ENCODE measurements at places on chromosomes 2 and 18.

GRCh38 chr2:152627351-152627957 is 89.8 kb downstream of the PRPF40A start:
- DNase-seq = no peak

- no peak for DNase-seq
Observed at GRCh38 chr2:68921646-68922045, 31.0 kb downstream of the GKN2 start.

GRCh38 chr2:232521959-232522622 is 1.9 kb downstream of the PRSS56 start:
- peak; percentile 71 for DNase-seq

DNA sequence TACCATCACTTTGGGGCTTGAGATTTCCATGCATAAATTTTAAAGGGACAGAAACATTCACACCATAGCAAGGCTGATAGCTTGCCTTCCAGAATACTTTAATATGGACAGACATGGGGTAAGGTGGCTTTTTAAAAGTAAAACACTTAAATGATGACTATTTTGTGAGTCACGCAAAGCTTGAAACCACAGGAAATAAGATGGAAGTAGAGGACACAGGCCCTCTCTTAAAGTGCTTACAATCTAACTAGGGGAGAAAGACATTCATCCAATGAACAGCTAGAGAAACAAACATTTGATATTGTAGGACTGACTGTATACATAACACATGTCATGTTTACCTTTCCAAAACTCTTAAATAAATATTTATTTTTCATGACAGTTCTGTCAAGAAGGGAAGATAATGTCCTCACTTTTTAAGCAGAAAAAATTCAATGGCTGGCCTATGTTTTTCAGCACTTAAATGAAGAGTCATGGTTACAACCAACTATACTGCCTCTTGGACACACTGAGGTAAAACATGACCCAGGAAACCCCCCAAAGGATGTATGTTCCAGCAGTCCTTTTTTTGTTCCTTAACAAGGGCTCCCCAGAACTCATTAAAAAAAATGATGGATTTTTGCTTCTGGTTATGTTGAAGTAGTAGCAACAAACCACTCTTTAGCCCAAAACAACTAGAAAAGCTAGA is 120.0 kb upstream of the RBMS1 start:
- DNase-seq = no peak

GRCh38 chr2:238895891-238896600 is 48.2 kb downstream of the TWIST2 start:
- peak; percentile 32 for DNase-seq

- no peak for DNase-seq
Observed at GRCh38 chr2:94725543-94725942, 145.7 kb upstream of the TEKT4 start.

GRCh38 chr18:34729264-34729663 is 19.2 kb downstream of the DTNA start:
- peak; percentile 45 for DNase-seq

GRCh38 chr2:176147210-176147799 is 4.0 kb upstream of the HOXD4 start:
- no peak for DNase-seq

- no peak for DNase-seq
Observed at GRCh38 chr18:73756256-73757091, 391.2 kb downstream of the FBXO15 start.

GRCh38 chr18:78416853-78417252 is 562.8 kb upstream of the SALL3 start:
- no peak for DNase-seq

- DNase-seq = peak; percentile 77
Observed at GRCh38 chr2:9770308-9771100, 72.8 kb upstream of the TAF1B start.

DNA sequence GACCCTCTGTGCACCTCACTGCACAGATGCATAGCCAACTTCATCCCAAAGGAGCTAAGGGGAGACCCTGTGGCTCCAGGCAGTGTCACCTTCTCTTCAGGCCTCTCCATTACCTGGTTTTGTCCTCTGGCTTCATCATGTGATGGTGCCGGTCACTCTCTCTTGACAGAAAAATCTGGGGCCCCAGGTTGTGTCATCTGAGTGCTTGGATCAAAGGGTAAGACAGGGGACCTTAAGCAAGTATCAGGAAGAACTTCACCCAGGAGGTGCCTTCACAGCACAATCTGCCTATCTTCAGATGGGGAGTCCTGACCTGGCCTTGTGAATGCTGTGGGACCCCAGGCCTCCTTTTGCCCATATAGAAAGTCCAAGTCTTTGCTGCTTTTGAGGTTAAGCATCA is 104.4 kb downstream of the POLR1A start:
- DNase-seq = no peak

DNA sequence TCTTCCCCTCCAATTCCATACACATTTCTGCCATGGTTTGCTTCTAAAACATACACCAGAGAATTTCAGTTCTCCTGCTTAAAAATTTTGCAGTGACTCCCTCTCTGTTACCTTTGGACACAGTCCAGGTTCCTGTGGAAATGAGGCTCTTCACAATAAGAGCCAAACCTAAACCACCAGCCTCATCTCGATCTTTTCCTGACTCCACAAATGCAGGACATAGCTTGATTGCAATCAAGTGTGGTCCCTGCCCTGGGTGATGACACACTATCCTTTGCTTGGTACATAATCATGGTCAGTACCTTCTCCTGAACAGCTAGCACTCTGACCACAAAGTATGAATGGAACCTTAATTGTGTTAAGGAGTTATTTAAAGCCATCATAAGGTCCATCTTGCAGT is 134.9 kb upstream of the CHAC2 start:
- no peak for DNase-seq

- no peak for DNase-seq
Observed at GRCh38 chr2:8658064-8658862, 23.6 kb upstream of the ID2 start.

DNA sequence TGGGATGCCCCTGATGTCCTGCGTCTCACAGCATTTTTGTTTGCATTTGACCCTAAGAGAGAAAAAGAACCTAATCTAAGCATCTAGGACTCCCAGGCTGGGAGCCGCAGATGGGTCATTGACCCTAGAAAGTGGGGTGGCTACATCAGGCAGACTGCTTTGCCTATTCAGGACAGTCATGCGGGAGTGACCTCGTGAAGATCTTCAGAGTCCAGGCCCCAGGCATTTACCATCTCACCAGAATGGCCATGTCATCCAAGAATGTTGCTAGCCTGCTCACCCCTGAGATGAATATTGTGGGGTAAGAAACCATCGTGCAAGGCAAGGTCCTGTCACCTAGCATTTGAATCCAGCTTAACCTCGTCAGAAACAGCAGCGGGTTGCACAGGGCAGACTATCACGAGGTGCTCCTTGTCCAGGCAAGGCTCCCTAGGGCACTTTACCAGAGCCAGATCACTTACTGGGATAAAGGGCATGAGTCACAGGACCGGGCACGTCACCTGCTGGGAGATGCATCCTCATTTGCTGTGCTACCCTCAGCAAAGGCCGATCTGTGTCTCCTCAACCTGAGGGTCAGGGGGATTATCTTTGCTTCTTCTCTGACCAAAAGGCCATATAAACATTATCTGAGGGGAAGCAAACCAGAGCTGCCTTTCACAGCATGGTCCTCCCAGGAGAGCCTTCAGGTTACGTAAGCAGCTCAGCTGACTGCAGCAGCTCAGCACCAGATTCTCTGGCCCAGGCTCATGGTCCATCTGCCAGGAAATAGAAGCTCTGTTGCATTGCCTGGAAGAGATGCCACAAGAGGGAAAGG is 162.3 kb downstream of the ACKR3 start:
- no peak for DNase-seq

- peak; percentile 14 for DNase-seq
Observed at GRCh38 chr2:120768112-120769048, 32.7 kb downstream of the GLI2 start.

DNA sequence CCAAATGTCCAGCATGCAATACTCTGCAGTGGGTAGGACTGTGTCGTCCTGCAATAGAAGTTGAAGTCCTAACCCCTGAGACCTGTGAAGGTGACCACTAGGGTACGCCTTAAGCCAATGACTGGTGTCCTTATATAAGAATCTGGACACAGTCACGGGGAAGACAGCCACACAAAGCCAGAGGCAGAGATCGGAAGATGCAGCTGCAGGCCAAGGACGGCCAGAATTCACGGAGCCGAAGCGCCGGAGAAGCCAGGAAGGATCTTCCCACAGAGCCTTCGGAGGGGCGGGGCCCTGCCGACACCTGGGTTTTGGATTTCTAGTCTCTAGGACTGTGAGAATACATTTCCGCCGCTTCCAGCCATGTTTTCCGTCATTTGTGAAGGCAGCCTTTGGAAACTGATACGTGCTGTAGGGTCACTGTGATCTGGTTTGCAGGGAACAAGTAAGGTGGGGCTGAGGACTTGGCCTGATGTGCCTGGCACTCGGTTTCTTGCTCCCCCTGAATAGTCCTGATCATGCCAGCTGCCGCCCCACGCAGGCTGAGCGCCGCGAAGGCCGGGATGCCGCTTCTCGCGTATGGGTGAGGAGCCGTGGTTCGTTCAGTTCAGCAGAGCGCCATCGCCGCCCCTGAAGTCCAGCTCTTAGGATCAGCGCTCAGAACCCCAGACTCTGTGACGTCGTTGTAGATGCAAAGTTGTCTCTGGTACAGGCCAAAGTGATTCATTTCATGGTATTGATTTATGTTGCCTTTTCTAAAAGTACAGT is 38.7 kb downstream of the PTGR3 start:
- no peak for DNase-seq

GRCh38 chr2:232412986-232413385 is 6.3 kb downstream of the ALPG start:
- no peak for DNase-seq

DNA sequence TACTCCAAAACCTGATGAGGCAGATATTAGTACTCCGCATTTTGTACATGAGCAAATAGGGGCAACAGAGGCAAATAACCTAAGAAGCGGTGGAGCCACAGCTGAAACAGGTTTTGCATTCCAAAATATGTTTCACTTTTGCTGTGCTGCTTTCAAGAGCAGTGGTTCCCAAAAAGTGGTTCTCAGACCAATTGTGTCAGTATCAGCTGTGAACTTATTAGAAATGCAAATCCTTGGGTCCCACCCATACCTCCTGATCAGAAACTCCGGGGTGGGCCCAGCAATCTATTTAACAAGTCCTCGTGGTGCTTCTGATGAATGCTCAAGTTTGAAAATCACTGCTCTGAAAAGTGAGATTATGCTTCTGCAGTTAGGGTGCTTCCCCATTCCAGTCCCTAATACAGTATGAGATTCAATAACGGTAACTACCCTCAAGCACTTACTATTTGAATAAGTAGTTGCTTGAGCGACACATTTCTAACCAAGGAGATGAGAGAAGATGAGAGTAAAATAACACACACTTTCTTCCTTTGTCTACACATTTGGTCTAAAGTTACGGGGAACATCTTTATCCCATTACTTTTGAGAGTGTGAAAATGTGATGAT is 17.8 kb upstream of the TCF4 start:
- DNase-seq = no peak

DNA sequence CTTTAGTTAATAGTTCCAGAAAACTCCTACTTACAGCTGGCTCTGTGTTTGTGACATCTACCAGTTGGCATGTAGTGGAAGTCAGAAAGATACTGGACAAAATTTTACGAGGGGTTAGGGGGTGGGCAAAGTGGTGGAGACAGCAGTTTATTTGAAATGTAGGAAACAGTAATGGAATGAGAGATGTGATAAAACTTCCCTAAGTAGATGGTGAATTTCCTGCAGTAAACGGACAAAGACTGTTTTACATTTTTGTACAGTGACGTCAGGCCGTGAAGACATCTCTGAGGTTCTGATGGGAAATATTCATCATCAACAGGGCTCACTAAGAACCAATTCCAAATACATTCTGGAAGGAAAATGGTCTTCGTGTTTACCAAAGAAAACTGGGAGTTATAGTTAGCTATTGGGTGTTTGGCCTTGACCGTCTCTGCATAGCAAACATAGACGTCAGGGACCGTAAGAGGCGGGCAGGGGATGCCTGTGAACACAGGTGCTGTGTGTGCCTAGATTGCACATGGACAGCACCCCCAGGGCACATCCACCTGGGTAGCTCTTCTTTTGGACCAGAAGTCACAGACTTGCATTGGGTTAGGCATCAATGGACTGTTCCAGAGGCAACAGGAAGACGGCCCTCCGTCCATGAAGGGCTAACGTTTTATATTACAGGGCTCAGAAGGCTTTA is 131.5 kb downstream of the ZNF516 start:
- DNase-seq = no peak

- DNase-seq = no peak
Observed at GRCh38 chr2:212013626-212014025, 525.0 kb downstream of the ERBB4 start.

GRCh38 chr18:79964330-79965118 is at the start of gene HSBP1L1:
Gene HSBP1L1 (plus strand): TSS chr18:79964643. CDS start chr18:79964736, 93 bp downstream.
- peak; percentile 80 for DNase-seq

DNA sequence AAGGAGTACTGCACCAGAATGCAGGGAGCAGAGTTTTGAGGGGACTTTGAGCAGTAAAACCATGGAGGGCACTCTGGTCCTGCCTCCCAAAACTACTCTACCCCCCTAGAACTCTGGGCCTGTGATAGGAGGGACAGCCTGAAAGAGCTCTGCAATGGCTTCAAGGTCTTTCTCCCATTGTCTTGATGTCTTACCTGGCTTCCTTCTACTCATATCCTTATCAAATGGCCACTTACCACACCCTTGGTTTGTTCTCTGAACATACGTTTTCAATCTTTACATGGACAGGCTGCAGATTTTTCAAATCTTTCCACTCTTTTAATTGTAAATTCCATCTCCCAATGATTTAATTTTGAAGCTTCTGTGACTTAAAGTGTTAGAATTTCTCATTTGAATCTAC is 27.7 kb downstream of the RELCH start:
- DNase-seq = no peak

DNA sequence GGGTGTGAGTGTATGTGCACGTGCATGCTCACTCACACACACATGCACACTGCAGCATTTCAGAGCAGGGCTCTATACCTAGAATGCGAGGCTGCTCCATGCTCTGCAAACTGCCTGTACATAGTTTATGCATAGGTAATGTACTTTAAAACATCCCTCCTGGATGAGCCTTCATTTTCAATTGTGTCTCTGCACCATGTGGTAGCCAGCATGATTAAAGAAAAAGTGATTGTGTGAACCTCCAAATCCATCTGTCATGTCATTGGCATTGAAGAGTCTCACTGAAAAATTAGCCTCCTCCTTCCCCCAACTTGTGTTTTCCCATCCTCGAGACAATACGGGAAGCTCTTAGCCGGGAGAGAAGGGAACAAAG is 120.9 kb upstream of the SPATS2L start:
- DNase-seq = no peak

DNA sequence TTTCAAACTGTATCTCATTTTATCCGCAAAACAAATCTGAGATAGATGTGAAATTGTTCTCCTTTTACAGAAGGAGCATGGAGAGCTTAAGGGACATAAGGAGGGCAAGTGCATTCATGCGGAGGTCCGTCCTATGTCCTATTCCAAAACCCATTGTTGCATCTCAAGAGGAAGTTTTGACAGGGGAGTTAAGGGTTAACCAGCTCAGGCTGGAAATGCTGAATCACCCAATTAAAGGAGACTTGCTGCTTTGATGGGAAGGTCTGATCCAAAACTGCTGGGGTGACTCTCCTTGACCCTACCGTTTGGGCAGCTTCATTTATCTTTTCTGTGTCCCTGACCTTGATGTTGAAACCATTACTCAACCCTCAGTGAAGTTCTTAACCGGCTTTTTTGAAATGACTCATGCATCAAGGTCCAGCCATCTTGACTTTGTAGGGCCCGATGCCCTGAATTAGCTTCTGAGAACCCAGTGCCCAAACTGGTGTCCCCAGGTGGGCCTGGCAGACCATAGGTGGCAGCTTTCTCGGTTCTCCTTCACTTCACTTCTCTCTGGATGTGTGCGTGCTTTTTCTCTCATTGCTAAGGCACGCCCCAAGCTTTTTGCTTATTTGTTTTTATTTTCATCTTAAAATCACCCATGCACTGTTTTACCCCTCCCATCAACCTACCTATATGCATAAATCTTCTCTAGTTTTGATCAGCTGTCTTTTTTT is 15.9 kb upstream of the TXNDC2 start:
- no peak for DNase-seq
